ENCODE measurements at places on chromosomes 5 and 9. TPM values are rescaled to one million over a fixed set of nuclear protein-coding genes. Genes with fewer than 3 reads are reported as not detected.

DNA sequence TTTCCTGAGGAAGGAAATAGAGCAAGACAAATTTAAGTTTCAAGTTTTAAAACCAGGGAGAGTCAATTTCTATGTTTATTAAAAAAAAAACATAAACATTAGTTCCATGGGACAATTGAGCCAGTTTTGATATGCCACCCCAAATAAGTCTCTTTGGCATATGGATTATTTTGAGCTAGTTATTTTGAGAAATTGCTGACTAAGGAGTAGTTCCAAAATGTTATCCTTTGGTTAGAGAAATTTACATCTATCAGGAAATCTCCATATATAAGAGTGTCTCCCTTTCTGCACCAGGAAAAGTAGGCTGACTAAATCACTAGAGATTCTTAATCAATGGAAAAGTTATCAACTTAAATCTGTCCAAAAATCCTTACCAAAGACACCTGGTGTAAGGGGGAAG lies 105.8 kb downstream of the HAPLN1 start:
- H3K4me1 ChIP-seq: no peaks in the 10 kb centered on the region
- DNase-seq: no peak
- no peak overlapping the region for H3K27ac ChIP-seq
- no peak overlapping the region for H3K4me3 ChIP-seq

Gene KDM3B
- 79.7 TPM for total RNA-seq

DNA sequence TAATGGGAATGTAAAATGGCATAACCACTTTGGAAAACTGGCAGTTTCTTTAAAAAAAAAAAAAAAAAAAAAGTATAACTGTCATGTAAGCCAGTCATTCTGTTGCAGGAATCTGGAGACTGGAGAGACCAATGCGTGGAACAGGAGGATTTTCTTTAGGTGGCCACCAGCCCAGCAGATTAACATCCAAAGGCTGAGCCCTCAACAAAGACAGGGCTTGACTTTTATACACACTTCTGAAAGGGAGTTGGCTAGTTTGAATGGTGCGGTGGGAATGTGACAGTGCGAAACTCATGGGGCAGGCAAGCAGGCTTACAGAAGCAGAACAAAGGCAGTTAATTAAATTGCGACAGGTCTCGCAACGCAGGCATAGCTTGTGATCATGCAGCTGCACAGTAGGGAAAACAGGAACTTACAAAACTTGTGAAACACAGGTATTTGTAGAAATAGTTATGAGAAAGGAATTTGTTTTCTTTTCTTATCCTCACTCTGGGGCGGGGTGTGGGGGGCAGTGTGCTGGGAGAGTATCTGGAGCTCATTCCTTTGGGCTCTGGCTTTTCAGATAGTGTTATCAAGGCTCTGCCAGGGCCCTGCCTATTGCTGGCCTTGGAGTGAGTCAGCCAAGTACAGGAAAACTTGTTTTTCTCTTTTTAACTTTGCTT lies 12.0 kb downstream of the UIMC1 start:
- DNase-seq: no peak
- peaks cover 20% of the 10 kb centered on the region for H3K4me1 ChIP-seq
- H3K27ac ChIP-seq: peak overlapping the region; percentile 20
- H3K27me3 ChIP-seq: no peaks in the 10 kb centered on the region

GRCh38 chr5:5658226-5658625 lies 235.7 kb downstream of the ICE1 start:
- H3K27ac ChIP-seq: peak overlapping the region; percentile 76
- H3K4me1 ChIP-seq: peaks cover 23% of the 10 kb centered on the region
- H3K27me3 ChIP-seq: no peaks in the 10 kb centered on the region
- H3K36me3 ChIP-seq: no peaks in the 10 kb centered on the region
- DNase-seq: no peak

Gene ZNF367
- 2.5 TPM for total RNA-seq

DNA sequence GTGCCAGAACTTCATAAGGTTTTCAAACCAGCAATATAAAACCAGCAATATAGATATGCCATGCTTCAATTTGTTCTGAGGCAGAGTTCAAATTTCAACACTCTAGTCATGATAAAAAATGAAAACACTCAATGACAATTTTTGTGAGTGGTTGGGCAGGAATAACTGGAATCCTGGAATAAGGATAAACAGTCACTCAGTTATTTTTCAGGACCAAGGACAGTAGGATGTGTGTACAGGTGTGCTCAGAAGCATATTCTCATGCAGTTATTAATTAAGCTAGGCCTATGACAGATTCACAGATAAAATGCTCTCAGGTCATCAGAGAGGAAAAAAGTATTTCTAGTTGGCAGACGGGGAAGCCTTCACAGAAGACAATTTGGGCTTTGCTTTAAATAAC lies 117.3 kb upstream of the PPP2R2B start:
- H3K27me3 ChIP-seq: no peaks in the 10 kb centered on the region
- H3K4me1 ChIP-seq: no peaks in the 10 kb centered on the region
- no peaks in the 10 kb centered on the region for H3K36me3 ChIP-seq
- no peak overlapping the region for H3K27ac ChIP-seq

DNA sequence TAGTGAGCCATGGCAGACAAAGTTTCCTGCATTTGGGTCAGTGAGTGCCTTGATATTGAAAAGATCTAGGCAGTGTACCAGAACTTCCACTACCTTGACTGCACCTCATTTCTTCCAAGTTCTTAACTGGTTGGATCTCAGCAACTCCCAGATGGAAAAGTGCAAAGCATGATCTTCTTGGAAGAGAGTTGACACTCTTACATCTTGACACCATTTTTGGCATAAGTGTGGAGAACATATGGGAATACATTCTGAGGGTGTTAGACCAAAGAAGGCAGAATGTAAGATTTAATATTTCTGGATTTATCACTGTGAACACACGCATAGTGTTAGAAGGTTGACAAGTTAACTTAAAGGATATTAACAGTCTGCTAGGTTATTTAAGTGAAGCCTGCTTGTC lies 555.1 kb upstream of the CTNND2 start:
- H3K4me1 ChIP-seq: no peaks in the 10 kb centered on the region
- no peaks in the 10 kb centered on the region for H3K27me3 ChIP-seq
- no peak overlapping the region for H3K4me3 ChIP-seq
- H3K27ac ChIP-seq: no peak overlapping the region

GRCh38 chr5:120043431-120043830 lies 414.1 kb downstream of the FAM170A start:
- H3K36me3 ChIP-seq: no peaks in the 10 kb centered on the region
- DNase-seq: no peak
- H3K4me3 ChIP-seq: no peak overlapping the region
- no peaks in the 10 kb centered on the region for H3K4me1 ChIP-seq

DNA sequence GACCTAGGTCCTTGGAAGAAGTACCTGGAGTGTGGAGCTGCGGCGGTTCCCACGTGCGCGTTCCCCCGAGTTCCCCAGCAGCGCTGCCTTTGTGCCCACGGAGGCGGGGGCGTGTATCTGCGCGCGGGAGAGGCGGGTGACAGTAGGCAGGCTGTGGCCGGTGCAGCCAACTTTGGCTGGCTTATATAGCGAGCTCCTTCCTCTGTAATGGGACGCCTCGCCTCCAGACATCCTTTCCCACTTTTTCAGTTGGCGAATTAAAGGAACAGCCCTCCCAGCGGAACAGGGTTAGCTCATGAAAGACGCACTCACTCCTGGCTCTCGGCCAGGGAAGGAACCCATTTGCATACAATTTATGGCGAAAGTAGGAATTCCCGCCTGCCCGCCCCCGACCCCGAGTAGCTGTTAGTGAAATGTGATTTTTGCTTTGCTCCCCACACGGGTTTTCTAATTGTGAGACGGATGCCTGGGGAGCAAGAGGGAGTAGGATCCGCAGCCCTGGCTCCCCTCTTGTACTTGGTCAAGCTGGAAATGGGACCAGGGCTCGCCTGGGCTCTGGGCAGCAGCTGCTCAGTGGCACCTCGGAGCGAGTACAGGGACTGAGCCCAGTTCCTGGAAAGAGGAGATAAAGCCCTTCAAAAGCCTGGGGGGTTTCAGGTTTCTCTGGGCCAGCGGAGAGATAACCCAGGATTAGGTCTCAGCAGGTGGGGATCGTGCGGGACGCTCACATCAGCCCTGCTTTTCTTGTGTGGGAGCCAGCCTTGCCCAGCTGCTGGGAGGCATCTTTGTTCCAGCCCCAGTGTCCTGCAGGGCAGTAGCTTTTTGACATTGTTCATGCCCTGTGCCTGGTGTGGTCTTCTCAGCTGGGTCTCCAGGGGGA lies at the start of gene TNC:
TNC (minus strand) TSS at position 159 of the 880 bp plus-strand sequence. CDS start 27,139 bp downstream, outside the sequence.
- peak within 1 kb of the TSS; percentile 53 for H3K4me3 ChIP-seq
- H3K36me3 ChIP-seq: no peaks in the 10 kb centered on the region
- H3K27me3 ChIP-seq: no peaks in the 10 kb centered on the region
- H3K4me1 ChIP-seq: peaks cover 32% of the 10 kb centered on the region

Gene BRINP1
- not detected for total RNA-seq

- DNase-seq: no peak
- no peak overlapping the region for H3K4me3 ChIP-seq
- peaks cover 71% of the 10 kb centered on the region for H3K27me3 ChIP-seq
- no peaks in the 10 kb centered on the region for H3K36me3 ChIP-seq
- no peaks in the 10 kb centered on the region for H3K4me1 ChIP-seq
These were observed 7.5 kb upstream of the SLC6A18 start for GRCh38 chr5:1217596-1218206.

Gene AFAP1L1
- 10.0 TPM for total RNA-seq

Gene ANKDD1B
- total RNA-seq: not detected

DNA sequence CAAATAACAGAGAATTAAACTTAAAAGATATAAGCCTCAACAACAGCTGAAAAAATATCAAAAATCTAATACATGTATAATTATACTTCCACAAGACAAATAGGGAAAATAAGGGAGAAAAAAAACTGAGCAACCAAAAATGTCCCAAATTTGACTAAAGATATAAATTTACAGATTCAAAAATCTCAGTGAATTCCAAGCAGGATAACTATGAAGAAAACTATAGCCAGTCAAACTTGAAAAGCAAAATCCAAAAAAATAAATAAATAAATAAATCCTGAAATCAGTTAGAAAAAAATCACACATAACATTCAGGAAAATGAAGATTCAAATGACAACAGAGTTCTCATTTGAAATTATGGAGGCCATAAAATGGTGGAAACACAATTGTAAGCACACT lies 56.7 kb downstream of the AGTPBP1 start:
- no peak overlapping the region for H3K27ac ChIP-seq
- H3K27me3 ChIP-seq: no peaks in the 10 kb centered on the region
- no peak overlapping the region for H3K4me3 ChIP-seq
- H3K4me1 ChIP-seq: no peaks in the 10 kb centered on the region
- no peaks in the 10 kb centered on the region for H3K36me3 ChIP-seq

Gene GOLM1
- total RNA-seq: 7.6 TPM

Gene NUTM2G
- total RNA-seq: not detected

DNA sequence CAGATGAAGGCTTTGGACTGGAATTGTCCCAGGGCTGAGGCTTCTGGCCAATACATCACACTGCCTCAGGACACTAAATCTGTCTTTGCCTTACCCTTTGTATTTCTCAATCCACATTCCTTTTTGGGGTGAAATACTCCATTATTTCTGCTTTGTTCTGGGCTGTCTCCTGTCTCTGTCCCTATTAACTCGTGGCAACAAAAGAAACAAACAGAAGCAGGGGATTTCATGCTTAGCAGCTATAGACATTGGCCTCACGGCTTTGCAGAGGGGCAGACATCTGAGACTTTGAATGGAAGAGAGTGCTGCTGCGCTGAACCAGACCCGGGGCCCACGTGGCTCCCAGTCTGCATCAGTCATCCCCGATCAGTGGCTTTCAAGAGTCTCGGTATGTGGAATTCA lies 129.7 kb downstream of the ARL15 start:
- no peak overlapping the region for H3K27ac ChIP-seq
- H3K4me3 ChIP-seq: no peak overlapping the region
- no peaks in the 10 kb centered on the region for H3K36me3 ChIP-seq
- DNase-seq: no peak
- no peaks in the 10 kb centered on the region for H3K27me3 ChIP-seq

DNA sequence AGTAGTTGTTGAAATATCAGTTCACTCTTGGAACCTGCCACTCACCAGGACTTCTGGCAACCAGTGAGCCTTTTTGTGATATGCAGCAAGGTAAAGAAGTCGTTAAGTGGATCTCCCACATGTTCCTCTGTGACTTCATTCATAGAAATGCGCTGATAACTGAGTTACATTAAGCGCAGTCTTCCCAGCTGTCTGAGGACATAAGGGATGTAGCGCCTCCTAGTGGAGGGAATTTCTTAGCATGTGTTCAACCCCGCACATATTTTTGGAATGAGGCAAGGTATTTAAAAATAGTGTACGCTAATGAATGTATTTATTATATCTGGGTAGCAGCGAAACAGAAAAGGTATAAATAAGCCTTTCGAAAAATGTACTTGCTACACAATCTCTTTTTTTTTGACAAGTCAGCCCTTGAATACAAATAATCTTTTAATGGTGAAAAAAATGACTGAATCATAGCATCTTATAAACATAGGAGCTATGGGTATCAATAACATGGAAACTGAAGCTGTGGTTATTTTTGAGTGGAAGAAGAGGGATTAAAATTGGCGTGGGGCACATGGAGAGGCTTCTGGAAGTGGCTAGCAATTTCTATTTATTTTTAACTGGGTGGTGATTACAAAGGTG lies 38.0 kb downstream of the PALM2AKAP2 start:
- H3K27ac ChIP-seq: peak overlapping the region; percentile 18
- DNase-seq: no peak
- H3K36me3 ChIP-seq: no peaks in the 10 kb centered on the region
- H3K4me3 ChIP-seq: no peak overlapping the region

- H3K4me1 ChIP-seq: peaks cover 9% of the 10 kb centered on the region
- H3K27me3 ChIP-seq: no peaks in the 10 kb centered on the region
- DNase-seq: no peak
- no peaks in the 10 kb centered on the region for H3K36me3 ChIP-seq
- H3K4me3 ChIP-seq: no peak overlapping the region
- no peak overlapping the region for H3K27ac ChIP-seq
These were observed 474.4 kb downstream of the RASEF start for GRCh38 chr9:82588301-82589180.

DNA sequence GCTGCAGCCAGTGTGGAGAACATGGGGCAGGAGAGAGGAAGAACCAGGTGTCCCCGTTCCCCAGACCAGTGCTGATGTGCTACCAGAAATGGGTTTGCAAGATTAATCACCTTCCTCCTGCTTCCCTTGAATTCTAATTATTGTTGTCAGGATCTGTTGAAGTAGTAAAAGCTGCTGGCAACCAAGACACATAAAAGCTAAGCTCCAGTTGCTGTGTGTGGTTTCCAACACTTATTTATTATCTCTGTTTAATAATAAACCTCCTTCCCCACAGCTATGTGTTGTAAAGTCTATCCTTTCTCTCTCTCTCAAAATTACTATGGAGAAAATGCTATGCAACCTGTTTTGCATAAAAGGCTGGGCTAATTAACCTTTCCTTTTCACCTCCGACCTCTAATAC lies 2.3 kb upstream of the RETREG1 start:
- no peaks in the 10 kb centered on the region for H3K27me3 ChIP-seq
- H3K4me1 ChIP-seq: peaks cover 6% of the 10 kb centered on the region
- H3K4me3 ChIP-seq: no peak overlapping the region
- no peaks in the 10 kb centered on the region for H3K36me3 ChIP-seq
- no peak for DNase-seq

DNA sequence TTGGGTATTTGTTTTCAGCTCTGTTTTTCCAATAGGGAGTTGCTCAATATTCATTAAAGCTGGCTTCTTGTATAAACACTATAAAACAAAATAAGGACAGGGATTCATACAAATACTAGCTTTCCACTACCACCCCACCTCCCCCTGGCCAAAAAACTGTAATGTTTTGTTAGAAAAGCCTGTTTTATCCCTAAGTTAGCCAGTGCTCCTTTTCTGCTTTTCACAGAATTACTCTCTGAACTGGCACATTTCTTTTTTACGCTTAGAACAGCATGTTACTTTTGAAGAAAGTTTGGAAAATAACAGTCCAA lies 147.4 kb upstream of the DMRT1 start:
- H3K27ac ChIP-seq: peak overlapping the region; percentile 89
- peak overlapping the region; percentile 47 for H3K4me3 ChIP-seq
- H3K36me3 ChIP-seq: no peaks in the 10 kb centered on the region
- no peak for DNase-seq
